RCC 7860 (cell line): ENCODE measurements at places on chromosomes 13 and 19.

DNA sequence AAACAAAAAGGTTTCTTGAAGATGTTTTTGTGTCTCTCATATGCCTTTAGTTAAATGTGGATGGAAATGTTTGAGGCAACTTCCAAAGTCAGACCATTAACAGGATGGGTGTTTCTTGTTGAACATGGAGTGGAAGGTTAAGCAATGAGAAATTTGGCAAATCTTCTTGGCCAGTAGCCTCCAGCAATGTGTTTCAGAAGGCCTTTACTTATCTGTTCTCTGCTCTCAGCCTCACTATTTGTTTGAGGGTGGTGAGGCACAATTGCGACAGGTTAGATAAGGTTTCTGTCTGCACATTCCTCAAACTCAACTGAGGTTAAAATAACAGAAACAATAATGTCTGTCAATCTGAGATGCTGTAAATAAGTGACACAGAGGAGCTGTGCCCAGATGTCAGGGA lies 1019.0 kb downstream of the DIAPH3 start:
- no peak for DNase-seq

- DNase-seq = no peak
These were observed 1320.1 kb upstream of the MIR17HG start for GRCh38 chr13:90027409-90027808.

- no peak for DNase-seq
These were observed 32.6 kb upstream of the GATAD2A start for GRCh38 chr19:19372656-19373416.

DNA sequence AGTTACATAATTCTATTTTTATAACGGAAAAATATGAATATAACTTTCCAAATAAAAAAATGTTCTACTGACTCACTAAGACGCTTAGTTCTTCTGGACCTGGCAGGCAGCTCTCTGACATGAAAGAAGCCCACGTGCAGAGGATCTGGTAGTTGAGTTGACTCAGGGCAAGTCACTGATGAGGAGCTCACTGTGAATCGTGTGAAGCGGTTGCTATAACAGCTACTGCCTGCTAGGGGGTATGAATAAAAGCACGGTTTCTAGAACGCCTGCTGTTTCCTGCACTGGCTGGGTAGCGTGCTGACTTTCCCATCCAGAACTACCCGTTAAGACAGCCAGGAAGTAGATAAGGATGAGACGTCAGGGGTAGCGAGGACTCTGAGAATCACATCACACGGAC lies 54.7 kb upstream of the WASF3 start:
- no peak for DNase-seq

- DNase-seq = no peak
These were observed 95.1 kb downstream of the DNAJC15 start for GRCh38 chr13:43118521-43118920.

DNA sequence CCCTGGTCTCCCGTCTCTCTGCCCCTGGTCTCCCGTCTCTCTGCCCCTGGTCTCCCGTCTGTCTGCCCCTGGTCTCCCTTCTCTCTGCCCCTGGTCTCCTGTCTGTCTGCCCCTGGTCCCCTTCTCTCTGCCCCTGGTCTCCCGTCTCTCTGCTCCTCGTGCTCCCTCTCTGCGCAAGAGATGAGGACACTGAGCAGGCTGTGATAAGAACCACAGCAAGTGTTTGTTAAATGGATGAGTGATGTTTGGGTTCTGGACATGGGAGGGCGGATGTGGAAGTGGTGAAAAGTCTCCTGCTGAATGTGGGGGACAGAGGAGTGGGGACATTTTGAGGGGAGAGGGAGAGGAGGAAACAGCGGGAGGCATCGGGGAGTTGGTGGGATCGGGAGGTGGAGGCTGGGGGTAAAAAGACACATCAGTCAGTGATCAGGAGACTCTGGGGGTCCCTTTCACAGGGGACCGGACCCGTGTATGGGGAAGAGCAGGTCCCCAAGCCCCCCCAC lies 8.0 kb downstream of the NPAS1 start:
- no peak for DNase-seq

GRCh38 chr13:51325837-51326236 lies 13.7 kb upstream of the SERPINE3 start:
- no peak for DNase-seq

GRCh38 chr19:17211547-17212446 lies 3.4 kb upstream of the USE1 start:
- no peak for DNase-seq

- no peak for DNase-seq
These were observed 29.0 kb upstream of the NBEA start for GRCh38 chr13:34913040-34913439.

GRCh38 chr19:12993562-12993961 lies 1.7 kb upstream of the NFIX start:
- DNase-seq = no peak

DNA sequence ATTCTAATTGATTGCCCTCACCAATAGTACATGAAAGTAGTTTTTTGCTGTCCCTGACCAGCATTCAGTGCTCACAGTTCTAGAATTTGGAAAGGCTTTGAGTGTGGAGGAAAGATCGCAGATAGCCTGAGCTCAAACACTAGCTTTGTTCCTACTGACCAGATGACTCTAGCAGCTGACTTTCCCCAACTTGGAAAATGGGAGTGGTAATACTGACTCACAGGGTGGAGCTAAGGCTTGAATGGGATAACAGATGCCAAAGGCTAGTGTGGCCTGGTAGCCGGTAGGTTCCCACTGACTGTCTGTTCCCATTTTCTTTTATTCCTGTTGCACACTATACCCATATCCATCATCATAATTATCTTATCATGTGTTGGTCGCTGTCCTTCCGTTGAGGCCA lies 3.7 kb downstream of the ZSCAN22 start:
- no peak for DNase-seq

DNA sequence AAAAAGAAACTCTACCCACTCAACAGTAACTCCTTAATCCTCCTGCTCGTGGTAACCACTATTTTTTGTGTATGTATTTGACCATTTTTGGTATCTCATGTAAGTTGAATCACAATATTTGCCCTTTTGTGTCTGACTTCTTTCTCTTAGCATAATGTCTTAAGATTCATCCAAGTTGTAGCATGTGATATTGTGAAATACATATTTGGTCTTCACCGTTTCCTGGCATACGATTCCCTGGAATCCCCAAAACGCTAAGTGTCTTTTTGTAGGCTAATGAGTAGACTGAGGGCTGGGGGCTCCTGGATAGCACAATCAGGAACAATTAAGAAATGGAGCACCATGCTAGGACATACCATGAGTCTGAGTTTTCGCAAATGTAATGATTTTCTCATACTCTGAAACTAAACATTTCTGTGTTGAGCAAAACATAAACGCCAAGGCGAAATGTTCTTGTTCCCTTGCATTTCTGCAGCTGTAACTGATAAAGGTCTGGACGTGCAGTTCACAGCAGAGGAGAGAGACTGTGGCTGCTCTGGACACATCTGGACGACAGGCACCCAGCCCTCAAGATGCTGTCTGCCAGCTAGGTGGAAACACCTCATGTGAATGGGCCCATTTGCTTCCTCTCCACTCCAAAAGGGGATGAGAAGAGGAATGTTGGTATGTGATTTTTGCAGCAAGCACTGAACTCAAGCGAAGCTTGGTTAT lies 38.4 kb downstream of the BRD4 start:
- DNase-seq = no peak

- DNase-seq = no peak
These were observed 12.9 kb upstream of the CCDC169 start for GRCh38 chr13:36310417-36311108.

DNA sequence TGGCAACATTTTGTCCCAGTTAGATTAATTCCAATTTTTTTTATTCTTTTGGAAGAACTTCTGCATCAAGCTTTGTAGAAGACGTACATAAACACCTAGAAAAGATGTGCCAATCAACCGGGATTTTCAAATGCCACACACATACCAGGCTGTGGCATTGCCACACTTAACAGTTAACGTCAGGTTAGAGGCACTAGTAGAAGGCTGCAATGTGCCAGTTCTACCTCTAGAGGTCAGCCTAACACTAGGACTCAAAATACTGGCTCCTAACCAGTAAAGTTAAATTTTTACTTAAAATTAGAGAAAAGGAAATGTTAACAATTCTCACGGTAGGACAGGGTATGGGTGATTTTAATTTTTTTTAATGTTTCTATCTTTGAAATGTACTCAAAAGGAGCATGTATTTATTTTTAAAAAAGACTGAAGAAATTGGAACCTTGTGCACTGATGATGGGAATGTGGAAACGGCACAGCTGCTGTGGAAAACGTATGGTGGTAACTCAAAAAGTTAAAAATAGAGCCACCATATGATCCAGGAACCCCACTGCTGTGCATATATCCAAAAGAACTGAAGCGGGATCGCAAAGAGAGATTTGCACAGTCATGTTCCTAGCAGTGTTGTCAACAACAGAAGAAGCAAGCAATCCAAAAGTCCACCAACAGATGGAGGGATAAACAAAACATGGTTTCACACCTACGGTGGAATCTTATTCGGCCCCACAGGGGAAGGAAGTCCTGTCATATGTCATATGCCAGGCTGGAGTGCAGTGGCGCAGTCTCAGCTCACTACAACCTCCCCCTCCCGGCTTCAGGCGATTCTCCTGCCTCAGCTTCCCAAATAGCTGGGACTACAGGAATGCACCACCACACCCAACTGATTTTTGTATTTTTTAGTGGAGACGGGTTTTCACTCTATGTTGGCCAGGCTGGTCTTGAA lies 30.3 kb downstream of the CRYL1 start:
- DNase-seq = peak; percentile 45

GRCh38 chr13:34344816-34345215 lies 526.9 kb downstream of the RFC3 start:
- DNase-seq = no peak

- DNase-seq = no peak
These were observed 30.7 kb downstream of the CEACAM1 start for GRCh38 chr19:42497492-42498168.

- DNase-seq = no peak
These were observed 212.8 kb downstream of the RFC3 start for GRCh38 chr13:34030782-34031181.

- DNase-seq = no peak
These were observed 53.3 kb downstream of the MYO16 start for GRCh38 chr13:108682714-108683113.

DNA sequence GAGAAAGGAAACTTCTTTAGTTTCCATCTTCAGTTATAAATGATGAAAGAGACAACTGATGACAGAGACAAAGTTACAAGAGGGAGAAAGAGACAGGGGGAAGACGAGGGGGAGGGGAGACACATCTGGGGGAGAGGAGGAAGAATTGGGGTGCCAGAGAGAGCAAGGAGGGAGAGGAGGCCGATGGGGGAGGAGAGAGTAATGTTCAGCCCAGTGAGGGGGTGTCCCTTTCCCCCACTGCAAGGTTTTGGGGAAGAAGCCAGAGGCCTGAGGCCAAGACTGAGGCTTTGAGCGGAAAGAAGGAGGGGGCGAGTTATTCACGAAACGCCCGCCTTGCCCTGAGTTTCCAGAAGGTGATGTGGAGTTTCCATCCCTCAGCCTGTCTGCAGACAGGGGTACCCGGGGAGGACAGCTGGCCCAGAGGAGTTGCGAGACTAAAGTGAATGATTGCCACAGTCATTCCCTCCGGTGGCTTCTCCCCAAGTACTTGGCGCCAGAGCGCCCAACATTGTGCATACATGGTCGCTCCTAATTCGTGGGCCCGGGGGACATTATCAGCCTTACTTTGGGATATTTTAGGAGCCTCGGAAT lies 558 bp upstream of the PPAN start:
- DNase-seq = no peak

- no peak for DNase-seq
These were observed 6.6 kb upstream of the DACH1 start for GRCh38 chr13:71873418-71874247.

DNA sequence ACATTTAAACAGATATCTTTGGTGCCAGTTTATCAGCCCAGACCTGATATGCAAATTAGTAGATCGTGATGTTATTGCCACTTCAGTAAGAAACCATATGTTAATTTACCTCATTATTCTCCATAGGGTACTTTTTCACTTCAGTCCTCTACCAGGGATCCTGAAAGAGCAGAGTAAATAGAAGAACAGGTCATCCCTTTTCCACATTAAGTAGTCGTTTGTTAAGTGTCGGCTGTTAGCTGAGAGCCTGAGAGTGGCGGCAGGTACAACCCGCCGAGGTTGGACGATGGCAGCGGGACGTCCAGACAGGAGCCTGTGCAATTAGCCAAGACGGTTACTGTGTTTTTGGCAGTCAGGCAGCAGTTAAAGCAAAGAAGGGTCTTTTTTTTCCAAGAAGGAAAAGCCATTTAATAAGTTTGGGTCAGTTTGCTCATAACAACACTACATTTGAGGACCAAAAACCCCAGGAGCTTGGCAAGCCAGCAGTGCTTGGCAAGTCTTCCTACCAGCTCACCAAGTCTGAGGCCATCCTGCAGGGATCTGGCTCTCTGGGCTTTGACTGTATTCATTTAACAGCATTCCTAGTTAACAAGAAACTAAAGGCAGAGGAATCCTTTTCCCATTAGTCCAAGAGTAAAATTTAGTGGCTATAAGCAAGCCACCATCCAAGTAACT lies 231.8 kb downstream of the SHISA2 start:
- no peak for DNase-seq

DNA sequence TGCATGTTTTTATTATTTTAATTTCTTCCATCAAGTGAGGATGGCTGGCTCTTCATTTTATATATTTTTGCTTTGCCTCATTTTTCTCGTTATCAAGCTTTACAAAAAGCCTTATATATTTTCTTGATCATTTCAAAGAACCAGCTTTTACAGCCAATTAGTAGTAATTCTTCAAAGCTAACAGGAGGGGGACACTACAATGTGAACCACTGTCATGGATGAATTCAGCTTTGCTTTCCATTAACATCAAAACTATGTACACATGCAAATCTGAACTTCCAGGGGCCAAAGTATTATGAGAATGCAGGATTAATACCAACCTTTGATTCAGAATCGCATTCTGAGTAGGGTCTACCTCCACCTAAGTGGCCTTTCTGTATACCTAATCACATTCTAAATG lies 11.1 kb downstream of the UQCRFS1 start:
- DNase-seq = no peak

DNA sequence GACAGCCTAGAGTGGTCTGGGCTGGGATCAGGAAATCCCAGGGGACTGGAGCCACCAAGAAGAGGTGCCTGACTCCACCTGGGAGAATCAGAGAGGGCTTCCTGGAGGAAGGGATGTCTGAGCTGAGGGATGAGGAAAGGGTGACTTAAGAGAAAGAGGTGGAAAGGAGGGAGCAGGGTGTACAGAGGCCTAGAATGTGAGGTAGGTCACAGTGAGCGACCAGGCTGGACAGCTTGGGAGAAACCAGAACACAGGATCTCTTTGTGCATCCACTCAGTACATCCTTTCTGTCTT lies 1.0 kb downstream of the TBCB start:
- no peak for DNase-seq

GRCh38 chr13:46551410-46552302 lies 1.3 kb upstream of the LRCH1 start:
- DNase-seq = peak; percentile 70

DNA sequence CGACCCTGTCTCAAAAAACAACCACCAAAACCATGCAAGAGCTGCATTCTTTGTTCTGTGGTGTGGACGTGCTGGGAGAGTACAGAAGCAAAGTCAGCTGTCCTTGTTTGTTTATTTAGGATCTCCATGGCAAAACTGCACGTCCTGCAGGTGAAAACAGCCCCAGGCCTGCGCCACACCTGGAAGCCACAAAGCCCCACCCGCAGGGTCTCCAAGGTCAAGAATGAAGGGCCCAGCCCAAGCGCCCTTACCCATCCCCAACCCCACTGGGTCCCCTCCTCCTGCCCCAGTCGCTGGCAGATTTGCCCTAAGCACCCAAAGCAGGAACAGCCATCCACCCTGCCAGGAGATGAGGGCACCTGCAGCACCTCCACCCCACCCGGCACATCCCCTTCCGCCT lies 10.5 kb downstream of the MBD3 start:
- no peak for DNase-seq
